Occipital lobe (tissue), 3 donors: ENCODE measurements at places on chromosomes 4 and X.

DNA sequence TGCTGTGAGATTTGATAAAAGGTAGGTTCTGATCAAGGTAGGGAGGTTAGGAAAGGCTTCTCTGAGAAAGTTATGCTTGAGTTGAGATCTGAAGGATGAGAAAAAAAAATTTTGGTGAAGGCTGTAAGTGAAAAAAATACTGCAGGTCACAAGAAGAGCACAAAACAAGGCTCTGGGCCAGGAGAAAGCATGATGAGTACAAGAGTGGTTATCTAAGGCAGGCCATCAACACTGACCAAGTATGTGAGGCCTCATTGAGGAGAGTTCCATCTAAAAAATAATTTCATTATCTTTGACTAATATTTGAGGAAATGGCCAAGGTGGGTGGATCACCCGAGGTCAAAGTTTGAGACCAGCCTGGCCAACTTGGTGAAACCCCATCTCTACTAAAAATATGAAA is 71.6 kb upstream of the SLC4A4 start:
- no peak for DNase-seq

DNA sequence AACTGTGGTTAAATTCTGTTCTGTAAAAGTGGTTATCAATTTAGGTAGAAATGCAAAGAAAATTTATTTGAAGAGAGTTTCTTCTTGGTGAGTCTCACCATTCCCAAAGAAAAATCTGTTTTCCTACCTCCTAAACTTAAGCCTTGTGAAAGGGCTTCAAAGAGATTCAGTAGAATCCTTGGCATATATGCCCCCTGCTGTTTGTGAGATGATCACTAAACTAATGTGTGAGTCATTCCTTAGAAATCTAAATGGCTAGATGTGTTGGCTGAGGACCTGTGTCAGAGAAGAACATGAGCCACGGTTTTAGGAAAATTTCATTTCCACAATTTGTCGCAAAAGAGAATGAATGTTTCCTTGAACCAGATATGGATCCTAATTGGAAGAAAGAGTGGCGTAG is 260.9 kb downstream of the SLC7A11 start:
- no peak for DNase-seq

DNA sequence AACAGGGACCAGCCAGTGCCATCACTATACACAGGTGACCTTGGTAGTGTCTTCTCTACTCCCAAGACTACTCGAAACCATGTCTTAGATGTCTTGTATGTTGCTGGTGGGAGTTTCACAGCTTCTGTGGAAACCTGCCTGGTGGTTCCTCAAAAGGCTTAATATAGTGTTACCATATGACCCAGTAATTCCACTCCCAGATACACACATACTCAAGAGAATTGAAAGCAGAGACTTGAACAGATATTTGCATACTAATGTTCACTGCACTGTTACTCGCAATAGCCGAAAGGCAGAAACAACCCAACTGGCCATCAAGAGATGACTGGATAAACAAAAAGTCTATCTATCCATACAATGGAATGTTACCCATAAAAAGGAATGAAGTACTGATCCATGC is 3.1 kb downstream of the TFDP3 start:
- no peak for DNase-seq

DNA sequence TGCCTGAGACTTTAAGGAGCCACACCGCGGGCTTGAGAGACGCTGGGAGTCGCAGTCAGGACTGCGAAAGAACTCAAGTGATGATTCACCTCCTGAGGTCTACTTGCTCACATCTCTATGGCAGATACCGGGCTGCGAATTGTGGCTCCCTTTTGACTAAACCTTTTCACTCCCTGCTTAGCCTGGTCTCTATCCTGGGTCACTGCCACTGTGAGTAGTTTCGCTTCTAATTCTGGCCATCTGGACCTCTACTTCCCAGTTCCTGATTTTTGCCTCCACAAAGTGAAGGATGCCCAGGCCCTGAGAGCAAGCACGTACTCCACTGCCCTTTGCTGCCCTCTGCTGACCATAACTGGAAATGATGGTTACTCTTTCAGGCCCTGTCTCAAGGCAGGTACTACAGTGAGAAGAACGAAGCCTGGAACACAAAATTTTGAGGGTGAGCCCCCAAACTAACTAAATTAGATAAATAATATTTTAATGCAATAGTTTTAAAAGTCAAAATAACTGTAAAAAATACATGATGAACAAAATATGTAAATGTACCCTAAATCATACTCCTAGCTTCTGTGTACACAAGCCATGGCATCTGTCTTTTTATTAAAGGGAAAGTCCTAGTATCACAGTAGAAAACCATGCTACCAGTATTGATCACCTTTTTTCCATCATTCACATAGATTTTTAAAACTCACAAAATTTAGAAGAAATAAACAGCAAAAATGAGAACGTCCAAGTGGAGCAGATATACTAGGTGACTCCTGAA is 16.7 kb downstream of the MAD2L1 start:
- peak; percentile 61 for DNase-seq

- no peak for DNase-seq
Measured at GRCh38 chrX:34859191-34859590, 83.4 kb upstream of the FAM47B start.

GRCh38 chr4:105780176-105780575 is 71.6 kb downstream of the GSTCD start:
- DNase-seq, result no peak

- no peak for DNase-seq
Measured at GRCh38 chr4:173002830-173003561, 165.6 kb upstream of the GALNT7 start.

DNA sequence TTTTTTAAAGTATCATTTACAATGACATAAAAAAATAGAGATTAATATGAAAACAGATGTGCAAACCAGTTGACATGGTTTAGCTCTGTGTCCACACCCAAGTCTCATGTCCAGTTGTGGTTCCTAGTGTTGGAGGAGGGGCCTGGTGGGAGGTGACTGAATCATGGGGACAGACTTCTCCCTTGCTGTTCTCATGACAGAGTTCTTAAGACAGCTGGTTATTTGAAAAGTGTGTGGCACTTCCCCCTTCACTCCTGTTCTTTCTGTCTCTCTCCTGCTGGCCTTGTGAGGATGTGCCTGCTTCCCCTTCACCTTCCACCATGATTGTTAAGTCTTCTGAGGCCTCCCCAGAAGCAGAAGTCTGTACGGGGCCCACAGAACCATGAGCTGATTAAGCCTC is 23.8 kb downstream of the CNOT6L start:
- DNase-seq, result no peak

GRCh38 chr4:152454398-152455011 is 81.4 kb downstream of the FBXW7 start:
- DNase-seq, result no peak

DNA sequence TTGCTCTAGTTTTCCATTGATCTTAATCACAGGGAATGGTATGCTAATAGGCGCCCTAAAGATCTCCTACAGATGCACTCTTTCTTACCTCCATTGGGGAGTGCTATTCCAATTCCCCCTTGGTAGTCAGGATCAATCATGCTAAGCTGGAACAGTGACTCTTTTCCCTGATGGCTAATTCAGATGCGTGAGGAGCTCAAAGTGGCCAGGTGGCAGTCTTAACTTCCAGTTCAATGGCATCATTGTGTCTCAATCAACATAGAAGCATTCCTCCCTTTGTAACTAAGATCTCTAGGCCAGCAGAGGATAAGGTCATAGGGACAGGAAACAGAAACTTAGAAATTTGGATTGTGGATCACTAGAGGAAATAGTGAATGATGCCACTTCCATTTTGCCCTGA is 216.8 kb downstream of the GRID2 start:
- no peak for DNase-seq

- no peak for DNase-seq
Measured at GRCh38 chr4:88144866-88145300, 13.6 kb downstream of the ABCG2 start.

DNA sequence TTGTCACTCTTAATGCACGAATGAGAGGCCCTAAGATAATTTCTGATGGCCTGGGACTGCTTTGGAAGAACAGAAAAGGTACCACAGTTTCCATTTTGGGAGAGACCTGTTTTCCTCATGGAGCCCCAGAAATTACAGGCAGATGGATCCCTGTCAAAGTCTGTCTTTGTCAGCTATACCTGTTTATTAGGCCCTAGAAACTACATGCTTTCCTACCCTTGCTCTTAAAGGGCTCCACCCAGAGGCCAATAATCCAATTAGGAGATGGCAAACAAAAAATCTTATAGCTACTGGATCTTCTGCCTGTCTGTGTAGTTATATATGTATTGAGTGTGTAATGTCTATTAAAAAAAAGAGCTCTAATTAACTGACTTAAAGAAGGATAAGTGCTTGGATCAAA is 141.3 kb downstream of the NR3C2 start:
- no peak for DNase-seq

DNA sequence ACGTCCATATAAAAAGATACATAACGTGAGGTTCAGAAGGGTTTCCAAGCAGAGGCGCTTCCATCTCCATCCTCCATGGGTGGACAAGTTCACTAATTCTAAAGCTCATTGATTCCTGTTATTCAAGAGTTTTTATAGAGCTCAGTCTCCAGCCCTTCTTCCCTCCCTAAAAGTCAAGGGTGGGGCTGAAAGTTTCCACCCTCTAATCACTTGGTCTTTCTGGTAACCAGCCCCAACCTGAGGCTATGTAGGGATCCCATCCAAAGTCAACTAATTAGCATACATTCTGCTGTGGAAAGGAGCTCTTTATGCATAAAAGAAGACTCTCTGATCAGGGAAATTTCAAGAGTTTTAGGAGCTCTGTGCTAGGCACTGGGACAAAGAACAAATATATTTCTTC is 46.9 kb upstream of the VEGFC start:
- DNase-seq, result no peak

GRCh38 chr4:59570860-59571476 is 1629.2 kb upstream of the ADGRL3 start:
- no peak for DNase-seq
